Right renal pelvis (tissue), 4 donors: ENCODE measurements at places on chromosomes 11 and 22. TPM values are rescaled to one million over a fixed set of nuclear protein-coding genes. Genes with fewer than 3 reads are reported as not detected.

DNA sequence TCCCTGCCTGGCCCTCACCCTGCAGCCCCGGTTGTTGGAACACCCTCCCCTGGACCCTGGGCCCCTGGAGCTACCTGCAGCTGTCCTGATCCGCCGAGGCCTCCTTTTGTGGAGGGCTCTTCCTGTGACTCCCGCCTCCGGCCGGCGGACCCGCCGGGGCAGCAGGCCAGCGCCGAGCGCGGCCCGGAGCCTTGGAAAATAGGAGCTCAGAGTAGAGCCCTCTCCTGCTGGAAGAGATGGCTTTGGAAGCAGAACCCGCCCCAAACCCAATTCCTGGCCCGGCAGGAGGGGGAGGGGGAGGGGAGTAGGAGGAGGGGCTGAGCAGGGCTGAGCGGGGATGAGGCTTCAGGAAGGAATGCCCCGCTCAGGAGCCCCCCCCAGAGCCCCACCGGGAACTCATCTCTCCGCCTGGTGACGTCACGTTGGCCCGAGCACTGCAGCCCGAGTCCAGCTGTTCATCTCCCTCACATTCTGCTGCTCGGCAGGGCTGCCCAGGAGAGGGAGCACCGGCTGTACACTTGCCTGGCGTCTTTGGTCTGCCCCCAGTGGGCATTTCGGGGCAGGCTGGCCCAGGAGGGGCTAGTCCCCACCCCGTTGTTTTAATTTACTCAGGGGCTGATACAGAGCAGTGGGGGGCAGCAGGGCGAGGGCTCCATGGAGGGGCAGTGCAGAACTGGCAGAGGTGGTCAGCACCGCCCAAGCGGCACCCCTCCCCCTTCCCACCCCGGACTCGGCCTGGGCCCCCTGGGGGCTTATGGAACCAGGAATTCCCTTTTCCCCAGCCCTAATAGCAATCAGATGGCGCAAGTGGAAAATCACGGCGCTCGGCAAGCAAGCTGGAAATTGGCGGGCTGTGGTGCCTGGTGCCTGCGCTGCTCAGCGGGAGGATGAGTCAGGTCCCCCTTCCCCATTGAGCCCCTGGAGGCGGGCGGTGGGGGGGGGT is at the start of gene MRGPRF:
MRGPRF (minus strand) TSS at position 238 of the 943 bp plus-strand sequence. CDS start 3,345 bp downstream, outside the sequence.
- DNase-seq = no peak

GRCh38 chr22:26095256-26095956 is 73.9 kb upstream of the SEZ6L start:
- no peak for DNase-seq

GRCh38 chr22:29738118-29738815 is 18.5 kb downstream of the CABP7 start:
- DNase-seq = no peak

GRCh38 chr11:89633135-89633705 is 76.9 kb upstream of the TRIM77 start:
- DNase-seq = no peak

The HSPB2 gene
- 2.0 TPM for polyA plus RNA-seq

The NUMA1 gene
- 272 TPM for polyA plus RNA-seq

The CDHR5 gene
- 31.8 TPM for polyA plus RNA-seq

The DAGLA gene
- 3.3 TPM for polyA plus RNA-seq

The MMP27 gene
- polyA plus RNA-seq = not detected

The CYTH4 gene
- polyA plus RNA-seq = 5.6 TPM

The MUC6 gene
- 11.3 TPM for polyA plus RNA-seq

The KCNQ1 gene
- polyA plus RNA-seq = 12.4 TPM

The PANX2 gene
- 2.2 TPM for polyA plus RNA-seq
